ENCODE measurements at places on chromosomes 13 and 19. TPM values are rescaled to one million over a fixed set of nuclear protein-coding genes. Genes with fewer than 3 reads are reported as not detected.
A peak's percentile ranks its signal among the peaks of the same experiment; 100 is the strongest.

The EBI3 gene
- total RNA-seq: 1.9 TPM

The RNF113B gene
- not detected for total RNA-seq

GRCh38 chr19:7916955-7917266 is 2.3 kb downstream of the TGFBR3L start:
- H3K4me1 ChIP-seq: peaks cover 2% of the 10 kb centered on the region
- peaks cover 16% of the 10 kb centered on the region for H3K36me3 ChIP-seq
- H3K4me3 ChIP-seq: peak overlapping the region; percentile 94
- H3K27me3 ChIP-seq: no peaks in the 10 kb centered on the region
- DNase-seq: no peak

- DNase-seq: no peak
- peak overlapping the region; percentile 83 for H3K27ac ChIP-seq
- H3K36me3 ChIP-seq: no peaks in the 10 kb centered on the region
- no peak overlapping the region for H3K4me3 ChIP-seq
- H3K4me1 ChIP-seq: peaks cover 4% of the 10 kb centered on the region
Observed at GRCh38 chr13:110397436-110398115, 90.5 kb downstream of the COL4A2 start.

The CPAMD8 gene
- 5.4 TPM for total RNA-seq
